ENCODE measurements at places on chromosomes 12 and 14. TPM values are rescaled to one million over a fixed set of nuclear protein-coding genes. Genes with fewer than 3 reads are reported as not detected.

The TPH2 gene
- not detected for total RNA-seq

The MYH6 gene
- total RNA-seq, result 0.10 TPM

The TAS2R30 gene
- not detected for total RNA-seq

The KRT6A gene
- total RNA-seq, result 13.0 TPM

The TESPA1 gene
- not detected for total RNA-seq
